ENCODE measurements at places on chromosomes 16 and 17.

DNA sequence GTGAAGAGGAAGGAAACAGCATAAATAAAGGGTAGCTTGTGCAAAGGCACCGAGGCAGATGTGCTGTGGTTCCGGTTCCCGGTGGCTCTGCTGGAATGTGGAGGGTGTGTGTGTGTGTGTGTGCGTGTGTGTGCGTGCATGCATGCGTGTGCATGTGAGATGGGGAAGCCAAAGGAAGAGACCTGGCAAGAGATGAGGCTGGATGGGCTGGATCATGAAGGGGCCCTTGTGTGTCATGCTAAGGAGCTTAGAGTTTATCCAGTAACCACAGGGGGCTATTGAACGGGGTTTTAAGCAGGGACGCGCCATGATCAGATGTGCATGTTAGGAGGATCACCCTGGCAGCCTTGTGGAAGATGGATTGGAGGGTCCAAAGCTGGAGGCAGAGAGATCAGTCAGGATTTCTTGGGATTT, 8.3 kb downstream of the WSCD1 start:
- H3K27ac ChIP-seq: no peak overlapping the region
- H3K27me3 ChIP-seq: no peaks in the 10 kb centered on the region
- no peak for DNase-seq
- H3K4me3 ChIP-seq: no peak overlapping the region
- H3K4me1 ChIP-seq: no peaks in the 10 kb centered on the region

- H3K36me3 ChIP-seq: no peaks in the 10 kb centered on the region
- no peak overlapping the region for H3K27ac ChIP-seq
- peaks cover 31% of the 10 kb centered on the region for H3K27me3 ChIP-seq
- no peaks in the 10 kb centered on the region for H3K4me1 ChIP-seq
- DNase-seq: peak; percentile 13
Measured at GRCh38 chr16:67258161-67258835, 9.5 kb downstream of the SLC9A5 start.

- no peak overlapping the region for H3K4me3 ChIP-seq
- no peak for DNase-seq
- H3K27ac ChIP-seq: no peak overlapping the region
- peaks cover 2% of the 10 kb centered on the region for H3K27me3 ChIP-seq
Measured at GRCh38 chr16:74817851-74818250, 43.2 kb upstream of the FA2H start.

GRCh38 chr17:19723964-19724363, 7.6 kb upstream of the SLC47A2 start:
- H3K36me3 ChIP-seq: no peaks in the 10 kb centered on the region
- no peak overlapping the region for H3K27ac ChIP-seq
- peaks cover 37% of the 10 kb centered on the region for H3K4me1 ChIP-seq
- no peak for DNase-seq
- no peak overlapping the region for H3K4me3 ChIP-seq

DNA sequence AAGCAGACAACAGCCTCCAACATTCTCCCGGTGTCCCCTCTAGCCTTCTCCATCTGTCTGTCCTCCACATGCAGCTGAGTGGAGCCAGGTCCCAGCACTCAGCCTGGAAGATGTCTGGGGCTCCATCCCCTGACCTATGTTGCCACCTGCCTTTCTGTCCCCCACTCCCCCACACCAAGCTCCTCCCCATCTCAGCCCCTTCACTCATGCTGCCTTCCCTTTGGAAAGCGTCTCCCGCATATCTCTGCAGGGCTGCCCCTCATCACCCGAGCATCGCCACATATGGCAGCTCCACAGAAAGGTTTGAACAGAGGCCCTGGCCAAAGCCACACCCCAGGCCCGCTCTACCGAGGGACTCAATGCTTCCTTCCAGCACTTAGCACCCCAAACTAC, 24.2 kb downstream of the NSMCE1 start:
- DNase-seq: peak; percentile 61
- H3K4me1 ChIP-seq: peaks cover 51% of the 10 kb centered on the region
- no peaks in the 10 kb centered on the region for H3K27me3 ChIP-seq
- no peak overlapping the region for H3K4me3 ChIP-seq

DNA sequence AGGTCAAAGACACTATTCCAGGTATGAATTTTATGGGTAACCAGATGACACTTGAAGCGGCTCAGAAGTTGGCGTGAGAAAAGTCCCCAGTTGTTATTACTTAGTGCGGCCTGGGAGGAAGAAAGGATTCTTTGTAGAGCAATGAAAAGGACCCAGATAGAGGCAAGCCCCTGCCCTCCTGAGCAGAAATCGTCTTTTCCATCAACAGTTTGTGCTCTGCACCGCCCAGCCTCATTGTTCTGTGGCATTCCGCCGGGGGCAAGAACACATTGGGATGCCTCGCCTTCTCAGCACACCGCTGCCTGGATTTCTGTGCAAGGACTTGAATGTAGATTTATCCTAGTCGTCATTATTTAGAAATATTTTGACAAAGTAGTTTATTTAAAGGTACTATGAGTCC, 32.7 kb upstream of the CRHR1 start:
- peak; percentile 19 for DNase-seq
- H3K4me3 ChIP-seq: no peak overlapping the region
- H3K36me3 ChIP-seq: no peaks in the 10 kb centered on the region
- no peak overlapping the region for H3K27ac ChIP-seq
- H3K27me3 ChIP-seq: no peaks in the 10 kb centered on the region

- no peak overlapping the region for H3K27ac ChIP-seq
- peaks cover 4% of the 10 kb centered on the region for H3K4me1 ChIP-seq
- H3K4me3 ChIP-seq: no peak overlapping the region
- no peaks in the 10 kb centered on the region for H3K36me3 ChIP-seq
- no peaks in the 10 kb centered on the region for H3K27me3 ChIP-seq
- DNase-seq: no peak
Measured at GRCh38 chr16:85419503-85420408, 193.4 kb upstream of the GSE1 start.

GRCh38 chr17:45346216-45347015, 29.6 kb upstream of the MAP3K14 start:
- peaks cover 5% of the 10 kb centered on the region for H3K4me1 ChIP-seq
- H3K27me3 ChIP-seq: no peaks in the 10 kb centered on the region
- no peak overlapping the region for H3K27ac ChIP-seq
- no peak for DNase-seq

DNA sequence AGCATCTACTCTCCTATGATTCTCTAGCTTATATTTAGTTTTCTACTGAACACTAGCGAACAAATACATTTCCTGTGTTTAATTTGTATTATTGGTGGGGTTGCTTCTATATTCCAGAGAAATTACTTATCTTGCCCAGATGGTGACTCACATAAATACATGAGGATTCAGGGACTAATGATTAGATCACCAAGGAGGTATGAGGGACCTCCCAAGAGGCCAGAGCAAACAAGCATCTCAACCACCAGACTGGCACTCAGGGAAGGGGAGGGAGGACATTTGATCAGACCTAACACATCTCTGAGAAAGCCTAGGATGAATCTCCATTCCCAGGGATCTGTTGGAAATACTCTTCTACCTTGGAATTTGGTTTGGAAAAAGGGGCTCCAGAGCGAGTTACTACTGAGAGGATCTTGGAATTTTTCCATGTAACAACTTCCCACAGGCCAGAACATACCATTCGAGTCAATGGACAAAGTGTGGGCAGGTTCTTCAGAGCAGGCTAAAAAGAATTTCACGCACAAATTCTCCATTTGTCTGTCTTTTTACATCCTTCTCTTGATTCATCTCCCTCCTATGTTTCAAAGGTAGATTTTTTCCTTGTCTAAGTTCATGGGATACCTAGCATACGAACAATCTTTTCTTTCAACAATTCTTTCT, 262.6 kb upstream of the MYOCD start:
- no peaks in the 10 kb centered on the region for H3K36me3 ChIP-seq
- H3K4me1 ChIP-seq: no peaks in the 10 kb centered on the region
- H3K27me3 ChIP-seq: no peaks in the 10 kb centered on the region

GRCh38 chr16:11100239-11100750, 155.7 kb downstream of the SOCS1 start:
- peaks cover 38% of the 10 kb centered on the region for H3K4me1 ChIP-seq
- no peak overlapping the region for H3K4me3 ChIP-seq
- DNase-seq: peak; percentile 77
- no peaks in the 10 kb centered on the region for H3K27me3 ChIP-seq
- no peak overlapping the region for H3K27ac ChIP-seq

All from tibial artery (tissue), 4 donors.